Brain pericyte (primary cell): ENCODE measurements at places on chromosomes 11 and 22.

DNA sequence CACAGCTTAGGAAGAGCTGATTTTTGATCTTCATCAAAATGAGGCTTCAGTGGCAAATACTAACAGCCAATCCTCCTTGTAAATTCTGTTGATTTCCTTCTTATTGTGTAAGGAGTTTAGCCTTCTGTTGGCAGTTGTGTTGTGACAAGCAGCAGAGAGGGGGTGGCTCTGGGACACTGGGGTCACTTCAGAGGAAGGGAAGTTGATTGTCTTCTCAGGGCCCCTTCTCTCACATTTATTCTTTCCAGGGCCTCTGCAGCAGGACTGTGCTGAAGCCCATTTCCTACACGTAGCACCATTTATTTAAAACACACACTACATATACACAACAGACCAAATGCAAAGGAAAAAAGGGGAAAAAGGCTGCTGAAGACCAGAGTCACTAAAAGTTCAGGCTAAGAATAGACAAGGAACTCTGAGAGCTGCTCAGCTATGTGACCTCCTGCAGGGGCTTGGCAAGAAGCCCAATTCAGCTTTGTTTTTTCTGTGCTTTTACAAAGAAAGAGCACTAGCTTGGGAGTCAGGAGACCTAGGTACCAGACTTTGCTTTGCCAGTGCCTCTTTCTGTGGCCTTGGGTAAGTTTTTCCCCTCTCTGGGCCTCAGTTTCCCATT, 28.3 kb upstream of the UPB1 start:
- DNase-seq = peak; percentile 72

DNA sequence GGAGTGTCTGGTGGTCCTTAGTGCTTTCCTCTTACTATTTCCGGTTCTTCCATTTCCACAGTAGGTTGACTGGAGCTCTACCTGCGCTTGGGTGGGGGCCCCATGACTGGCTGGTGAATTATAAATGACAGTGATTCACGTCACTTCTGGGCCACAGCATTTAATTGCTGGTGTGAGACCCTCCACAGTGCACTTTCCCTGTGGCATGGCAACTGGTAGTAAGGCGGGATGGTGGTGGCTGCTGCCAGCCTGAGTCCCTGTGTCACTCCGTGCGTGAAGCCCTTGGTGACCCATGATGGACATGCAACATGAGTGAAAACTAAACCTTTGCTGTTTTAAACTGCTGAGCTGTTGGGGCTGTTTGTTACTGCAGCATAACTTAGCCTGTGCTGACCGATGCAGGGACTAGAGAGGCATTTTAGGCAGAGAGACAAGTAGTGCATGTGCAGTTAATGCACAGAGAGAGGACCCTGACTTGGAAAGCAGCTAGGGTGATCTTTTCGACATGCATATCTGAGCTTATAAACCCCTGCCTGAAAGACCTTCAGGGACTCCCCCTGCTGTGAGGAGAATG, 3.1 kb downstream of the PRDM11 start:
- DNase-seq = no peak

GRCh38 chr11:13188179-13188578, 89.4 kb upstream of the BMAL1 start:
- no peak for DNase-seq

DNA sequence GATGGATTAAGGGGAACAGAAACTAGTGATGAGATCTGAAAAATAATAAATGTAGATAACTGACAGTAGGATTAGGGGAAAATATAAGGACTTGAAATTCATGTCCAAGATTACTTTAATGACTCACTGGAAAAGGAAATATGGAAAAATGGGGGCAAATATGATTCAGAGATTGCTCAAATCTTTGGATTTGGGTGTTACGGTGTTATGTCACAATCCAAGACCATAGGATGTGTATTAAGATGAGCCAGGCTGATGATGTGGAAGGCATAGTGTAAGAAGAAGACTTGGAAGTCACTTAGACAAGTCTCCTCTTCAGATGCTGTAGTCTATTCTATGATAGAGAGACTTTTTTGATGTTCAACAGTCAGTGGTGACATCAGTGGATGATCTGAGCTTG, 323.7 kb downstream of the LUZP2 start:
- peak; percentile 3 for DNase-seq

DNA sequence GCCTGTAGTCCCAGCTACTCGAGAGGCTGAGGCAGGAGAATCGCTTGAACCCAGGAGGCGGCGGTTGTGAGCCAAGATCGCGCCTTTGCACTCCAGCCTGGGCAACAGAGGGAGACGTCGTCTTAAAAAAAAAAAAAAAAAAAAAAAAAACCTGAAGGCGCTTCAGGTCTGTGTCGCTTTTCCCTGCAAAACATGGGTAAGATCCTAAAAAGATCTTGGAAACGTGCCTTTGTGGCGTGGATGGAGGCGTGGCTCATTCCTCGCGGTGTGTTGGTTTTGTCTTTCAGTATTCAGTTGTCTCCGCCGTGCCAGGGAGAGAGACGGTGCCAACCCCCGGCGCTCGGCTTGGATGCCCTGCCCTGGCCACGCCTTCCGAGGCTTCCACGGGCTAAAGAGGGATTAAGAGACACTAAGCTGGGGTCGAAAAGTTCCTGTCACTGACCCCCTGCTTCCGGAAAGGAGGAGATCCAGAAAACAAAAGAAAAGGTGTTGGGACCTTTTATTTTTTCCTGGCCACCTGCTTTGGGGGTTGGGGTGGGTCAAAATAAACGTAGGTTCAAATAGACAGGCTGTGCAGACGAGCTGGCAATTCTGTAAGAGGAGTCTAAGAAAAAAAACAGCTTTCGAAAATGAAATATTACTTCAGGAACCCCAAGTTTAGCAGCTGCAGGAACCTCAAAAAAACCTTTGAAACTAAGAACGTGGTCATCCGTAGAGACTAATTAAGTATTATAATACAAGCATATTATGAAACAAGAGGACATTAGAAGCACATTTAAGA, 1.1 kb upstream of the SLC35F2 start:
- DNase-seq = no peak

DNA sequence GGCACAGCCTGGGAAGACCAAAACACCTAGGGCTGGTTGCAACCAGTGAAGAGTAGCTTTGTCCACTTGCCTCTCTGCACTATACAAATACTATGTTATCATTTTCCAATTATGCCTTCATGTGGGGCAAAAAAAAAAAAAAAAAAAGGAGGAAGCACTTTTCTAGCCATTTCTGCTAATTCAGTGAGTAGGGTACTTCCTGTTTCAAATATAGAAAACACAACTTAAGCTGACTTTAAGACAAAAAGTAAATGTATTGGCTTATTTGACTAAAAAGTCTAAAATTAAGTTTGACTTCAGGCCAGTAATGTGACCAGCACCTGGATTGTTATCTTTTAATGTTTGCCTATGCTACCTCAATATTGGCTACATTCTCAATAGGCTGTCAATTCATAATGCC, 15.3 kb downstream of the CCDC73 start:
- no peak for DNase-seq

- no peak for DNase-seq
These were observed 62.4 kb upstream of the NNMT start for GRCh38 chr11:114233755-114234154.

- DNase-seq = no peak
These were observed 70.4 kb downstream of the GLYATL1 start for GRCh38 chr11:59009661-59010060.

- DNase-seq = no peak
These were observed 58.9 kb upstream of the THY1 start for GRCh38 chr11:119481667-119482400.

GRCh38 chr22:26610996-26611395, 6.8 kb downstream of the CRYBB1 start:
- DNase-seq = no peak

GRCh38 chr11:128783513-128783912, 83.6 kb downstream of the KCNJ1 start:
- DNase-seq = no peak

DNA sequence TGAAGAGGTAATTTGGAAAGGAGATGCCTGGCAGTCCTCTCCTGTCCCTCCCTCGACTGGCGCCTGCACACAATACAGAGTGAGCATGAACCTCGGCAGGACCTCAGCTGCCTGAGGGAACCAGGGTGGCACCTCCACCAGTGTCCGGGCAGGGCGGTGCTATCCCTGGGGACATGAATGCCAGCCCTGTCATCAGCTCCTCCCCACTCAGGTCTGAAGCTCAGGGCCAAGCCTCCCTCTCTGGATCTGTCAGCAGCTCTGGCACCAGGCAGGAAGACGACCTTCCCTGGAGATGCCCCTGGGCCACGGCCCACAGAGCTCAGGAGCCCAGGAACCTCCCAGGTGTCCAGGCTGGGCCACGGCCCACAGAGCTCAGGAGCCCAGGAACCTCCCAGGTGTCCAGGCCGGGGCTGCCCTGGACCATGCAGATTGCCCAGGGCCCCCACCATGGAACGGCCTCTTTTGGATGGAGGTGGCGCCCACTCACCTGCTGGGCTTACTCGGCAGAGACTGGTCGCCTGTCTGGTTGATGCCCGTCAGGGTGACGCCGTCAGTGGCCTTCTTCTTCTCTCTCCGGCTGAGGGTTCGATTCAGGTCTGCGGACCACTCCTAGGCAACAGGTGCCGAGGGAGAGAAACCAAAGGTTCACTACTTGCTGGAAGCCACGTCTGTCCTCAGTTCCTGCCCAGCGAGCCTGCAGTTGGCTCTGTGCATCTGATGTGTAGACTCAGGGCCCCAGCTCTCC, 21.7 kb upstream of the ARFGAP3 start:
- DNase-seq = no peak

GRCh38 chr22:26404851-26405421, 24.1 kb upstream of the ASPHD2 start:
- DNase-seq = no peak

- no peak for DNase-seq
These were observed 170.0 kb upstream of the PDGFD start for GRCh38 chr11:104333977-104334376.

- DNase-seq = no peak
These were observed 102.1 kb downstream of the RASSF10 start for GRCh38 chr11:13110929-13111812.
